CD4-positive, alpha-beta T cell treated with Interleukin-10 for 1 hour (primary cell): ENCODE measurements at places on chromosomes 3 and 15.

DNA sequence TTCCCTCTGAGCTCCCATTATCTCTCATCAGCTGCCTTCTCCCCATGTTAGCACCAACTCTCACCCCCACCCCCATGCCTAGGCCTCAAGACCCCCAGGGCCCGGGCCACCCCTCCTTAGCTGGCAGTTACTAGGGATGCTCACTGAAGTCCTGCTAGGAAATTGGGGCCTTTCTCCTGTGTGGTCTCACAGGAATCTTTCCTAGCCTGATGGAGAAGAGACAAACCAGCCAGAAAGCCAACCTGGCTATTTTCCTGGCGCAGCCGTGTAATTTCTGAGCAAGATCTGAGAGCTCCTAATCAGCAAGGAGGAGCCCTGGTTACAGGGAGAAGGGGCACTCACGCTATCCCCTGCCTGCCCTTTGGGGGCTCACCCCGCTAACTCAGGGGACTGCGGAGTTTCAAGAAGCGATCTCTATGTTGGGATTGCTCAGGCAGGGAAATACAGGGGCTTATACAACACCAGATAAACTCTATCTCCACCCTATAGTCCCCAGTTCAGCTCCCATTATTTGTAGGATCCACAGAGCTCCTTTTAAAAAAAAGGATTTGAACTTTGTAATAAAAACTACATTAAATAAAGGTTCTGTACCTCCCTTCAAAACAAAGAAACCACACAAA lies 25.2 kb downstream of the NR2F2 start:
- DNase-seq, result no peak

DNA sequence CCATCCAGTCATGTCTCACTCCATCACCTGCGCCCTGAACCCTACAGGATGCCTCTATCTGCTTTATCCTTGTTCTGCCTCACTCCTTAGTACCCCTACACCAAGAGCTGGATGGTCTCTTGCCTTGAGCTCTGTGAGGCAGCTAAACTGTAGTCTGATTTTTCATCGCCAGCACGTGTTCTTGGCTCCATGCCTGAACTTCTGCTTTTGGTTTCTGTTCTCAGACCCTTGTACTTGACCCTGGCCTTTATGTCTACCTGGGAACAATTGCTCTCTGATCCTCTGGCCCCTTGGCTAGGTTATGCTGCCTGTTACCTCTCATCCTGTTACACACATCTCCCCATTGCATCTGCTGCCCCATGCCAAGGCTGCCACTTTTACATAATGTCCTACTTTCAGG lies 318.0 kb upstream of the LMCD1 start:
- no peak for DNase-seq

GRCh38 chr3:188589771-188590170 lies 435.8 kb downstream of the LPP start:
- no peak for DNase-seq

DNA sequence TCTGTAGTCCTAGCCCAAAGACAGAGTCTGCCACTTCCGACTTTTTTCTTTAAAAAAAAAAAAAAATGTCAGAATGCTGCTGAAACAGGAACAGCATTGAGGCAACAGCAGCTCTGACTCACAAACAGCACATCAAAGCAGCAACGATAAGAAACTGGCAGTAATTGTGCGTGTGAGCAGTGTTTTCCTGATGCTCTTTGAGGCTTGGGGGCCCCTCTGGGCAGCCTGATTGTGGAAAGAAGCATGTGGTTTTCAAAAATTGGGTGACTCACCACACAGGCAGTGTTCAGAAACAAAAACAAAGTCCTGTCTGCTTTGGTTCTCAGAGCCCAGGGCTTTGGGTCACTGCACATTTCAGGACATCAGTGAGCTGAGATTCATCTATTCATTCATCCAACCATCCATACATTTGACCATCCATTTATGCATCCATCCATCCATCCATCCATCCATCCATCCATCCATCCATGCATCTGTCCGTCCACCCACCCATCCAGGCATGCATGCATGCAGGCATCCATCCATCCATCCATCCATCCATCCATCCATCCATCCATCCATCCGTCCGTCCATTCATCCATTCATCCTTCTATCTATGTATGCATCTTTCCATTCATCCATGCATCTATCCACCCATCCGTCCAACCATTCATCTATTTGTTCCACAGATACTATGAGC lies 308.4 kb downstream of the RPLP1 start:
- peak; percentile 84 for DNase-seq

DNA sequence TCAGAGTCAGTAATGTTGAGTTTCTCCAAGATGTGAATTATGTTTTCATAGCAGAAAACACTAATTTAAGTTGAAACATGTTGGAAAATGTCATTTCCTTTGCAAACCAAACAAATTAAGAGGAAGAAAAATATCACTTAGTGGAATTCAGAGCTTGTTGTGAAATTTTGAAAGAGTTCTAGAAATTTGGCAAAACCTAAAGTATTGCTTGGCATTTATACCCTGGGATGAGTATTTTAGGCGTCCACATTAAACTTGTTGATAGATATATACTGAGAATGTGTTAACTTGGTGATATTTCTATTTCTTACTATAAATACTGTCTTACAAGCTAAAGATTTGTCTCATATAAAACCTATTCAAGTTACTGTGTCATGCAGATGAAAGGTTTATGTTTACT lies 335.2 kb downstream of the NSUN3 start:
- no peak for DNase-seq

DNA sequence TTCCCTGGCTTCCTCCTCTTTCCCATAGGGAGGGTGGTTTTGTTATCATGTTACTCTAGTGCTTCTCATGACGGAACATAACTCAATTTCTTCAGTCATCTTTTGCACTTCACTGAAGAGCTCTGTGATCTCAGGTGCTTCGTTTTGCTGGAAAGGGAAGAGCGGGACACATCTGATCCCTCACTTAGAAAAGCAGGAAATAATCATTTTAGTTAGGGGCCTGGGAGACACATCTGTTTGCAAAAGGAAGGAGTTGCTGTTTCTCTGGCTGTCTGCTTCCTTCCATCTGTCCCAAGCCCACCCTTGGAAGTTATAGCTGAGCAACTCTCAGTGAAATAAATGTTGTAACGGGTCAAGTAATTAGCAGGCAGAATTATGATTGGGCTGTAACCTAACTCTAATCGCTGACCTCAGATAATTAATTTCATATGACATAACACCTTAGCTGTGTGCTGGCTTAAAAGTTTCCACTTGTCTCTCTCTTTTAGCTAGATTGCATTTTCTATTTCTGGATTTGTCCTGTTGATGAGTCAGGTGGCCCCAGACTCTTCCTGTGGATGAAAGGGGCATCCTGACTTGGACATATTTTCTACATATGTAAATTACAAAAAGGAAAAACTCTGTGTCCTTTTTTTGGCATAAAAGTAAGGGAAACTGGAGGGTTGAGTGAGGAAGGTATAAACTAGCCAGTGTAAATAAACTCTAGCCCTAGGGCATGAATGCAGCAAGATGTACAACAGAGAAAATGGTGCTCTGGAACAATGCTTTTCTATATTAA lies 11.0 kb upstream of the FILIP1L start:
- no peak for DNase-seq

DNA sequence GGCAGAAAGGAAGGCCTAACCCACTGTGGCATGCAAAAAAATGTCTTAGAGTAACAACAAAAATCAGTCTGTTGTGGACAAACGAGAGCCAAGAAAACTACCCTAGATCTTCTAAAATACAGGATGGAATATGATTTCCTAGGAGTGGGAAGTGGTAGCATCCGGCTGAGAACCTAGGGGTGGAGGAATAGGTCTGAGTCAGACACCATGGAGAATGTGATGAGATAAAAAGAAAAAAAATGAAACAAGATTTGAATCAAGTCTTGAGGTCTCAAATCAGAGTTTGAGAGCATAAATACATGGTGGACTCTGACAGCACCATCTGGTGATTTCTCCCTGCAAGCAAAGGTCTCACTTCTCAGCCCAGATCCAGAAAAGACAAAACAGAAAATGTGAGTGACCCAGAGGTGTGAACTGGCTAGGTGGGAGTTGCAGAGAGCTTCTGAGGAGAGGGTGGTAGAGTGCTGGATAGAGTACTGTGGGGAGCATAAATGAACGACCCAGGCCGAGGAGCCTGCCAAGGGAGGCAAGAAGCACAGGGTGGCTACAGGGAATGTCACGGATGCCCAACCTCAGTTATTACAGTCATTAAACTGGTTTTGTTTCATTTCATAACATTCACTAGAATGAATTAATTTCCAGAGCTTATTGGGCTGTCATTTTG lies 27.6 kb upstream of the VEPH1 start:
- no peak for DNase-seq

DNA sequence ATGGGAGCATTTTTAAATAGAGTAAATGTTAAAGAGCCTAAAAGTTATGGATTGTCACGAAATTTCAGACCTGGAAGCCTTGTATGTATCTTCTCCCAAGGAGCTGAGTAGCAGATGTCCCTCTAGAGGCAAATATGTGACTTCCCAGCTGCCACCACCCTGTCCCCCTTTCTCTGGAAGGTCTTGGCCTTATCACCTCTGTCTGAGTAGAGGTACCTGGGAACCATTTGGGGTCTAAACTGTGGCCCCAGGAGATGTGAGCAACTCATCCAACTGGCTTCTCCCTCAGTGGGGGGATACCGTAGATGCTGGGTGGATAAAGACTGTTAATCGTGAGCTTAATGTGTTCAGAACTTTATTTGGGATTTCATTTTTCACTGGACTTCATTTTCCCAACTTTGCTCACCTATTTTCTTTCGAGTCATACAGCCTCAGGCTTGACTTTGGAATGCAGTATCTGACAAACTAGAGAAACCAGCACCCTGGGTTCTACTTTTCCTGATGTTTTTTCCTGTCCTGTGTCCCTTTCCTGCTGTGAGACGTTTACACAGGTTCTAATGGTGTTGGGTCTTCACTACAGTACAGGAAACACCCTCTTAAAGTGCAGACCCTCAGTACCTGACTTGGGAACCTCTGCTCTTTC lies 53.3 kb upstream of the CCR4 start:
- no peak for DNase-seq

DNA sequence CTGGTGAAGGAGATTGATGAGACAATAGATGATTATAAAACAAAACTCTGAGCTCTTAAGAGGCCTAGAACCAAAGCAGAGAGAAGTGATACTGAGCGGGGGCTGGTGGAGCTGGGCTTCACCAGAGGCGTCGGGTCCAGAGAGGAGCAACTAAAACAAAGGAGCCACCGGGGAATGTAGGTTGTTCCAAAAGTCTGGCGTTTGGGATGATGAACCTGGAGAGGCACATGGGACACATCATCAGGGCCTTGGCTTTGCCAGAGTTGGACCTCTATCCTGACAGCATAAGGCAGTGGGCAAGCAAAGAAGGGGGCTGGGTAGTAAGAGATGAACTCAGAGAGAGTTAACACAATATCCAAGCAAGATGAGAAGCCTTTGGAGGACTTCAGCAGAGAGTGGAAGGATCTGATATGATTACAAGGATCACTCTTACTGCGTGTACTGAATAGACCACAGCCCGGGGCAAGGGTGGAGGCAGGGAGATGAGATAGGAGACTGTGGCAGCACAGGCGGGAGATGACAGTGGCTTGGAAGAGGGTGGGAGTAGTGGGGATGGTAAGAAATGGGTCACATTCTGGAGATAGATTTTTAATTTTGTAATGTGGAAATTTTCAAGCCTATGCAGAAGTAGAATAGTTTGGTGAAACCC lies 36.0 kb upstream of the RASA2 start:
- no peak for DNase-seq

- no peak for DNase-seq
Measured at GRCh38 chr3:108334701-108335100, 38.4 kb downstream of the HHLA2 start.

- no peak for DNase-seq
Measured at GRCh38 chr15:63054281-63054683, 11.7 kb downstream of the TPM1 start.

- DNase-seq, result no peak
Measured at GRCh38 chr3:152834776-152835600, at the start of gene P2RY1. Gene P2RY1, plus strand, starts transcription at chr3:152835131. Its CDS starts 652 bp downstream, at chr3:152835783.

- DNase-seq, result no peak
Measured at GRCh38 chr3:64454768-64455167, 229.5 kb upstream of the PRICKLE2 start.

DNA sequence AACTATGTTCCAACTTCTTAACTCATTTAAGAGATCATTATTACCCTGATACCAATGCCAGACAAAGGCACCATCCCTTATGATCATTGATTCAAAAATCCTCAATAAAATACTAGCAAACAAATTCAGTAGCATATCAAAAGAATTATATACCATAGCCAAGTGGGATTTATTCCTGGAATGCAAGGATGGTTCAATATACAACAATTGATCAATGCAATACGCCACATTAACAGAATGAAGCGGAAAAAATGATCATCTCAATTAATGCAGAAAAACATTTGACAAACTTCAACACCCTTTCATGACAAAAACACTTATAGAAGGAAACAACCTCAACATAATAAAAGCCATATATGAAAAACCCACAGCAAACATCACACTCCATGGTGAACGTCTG lies 4.7 kb upstream of the HTR3E start:
- DNase-seq, result no peak

GRCh38 chr15:63090887-63091286 lies 30.8 kb upstream of the LACTB start:
- DNase-seq, result no peak

GRCh38 chr15:56036546-56037067 lies 43.2 kb upstream of the NEDD4 start:
- DNase-seq, result no peak

DNA sequence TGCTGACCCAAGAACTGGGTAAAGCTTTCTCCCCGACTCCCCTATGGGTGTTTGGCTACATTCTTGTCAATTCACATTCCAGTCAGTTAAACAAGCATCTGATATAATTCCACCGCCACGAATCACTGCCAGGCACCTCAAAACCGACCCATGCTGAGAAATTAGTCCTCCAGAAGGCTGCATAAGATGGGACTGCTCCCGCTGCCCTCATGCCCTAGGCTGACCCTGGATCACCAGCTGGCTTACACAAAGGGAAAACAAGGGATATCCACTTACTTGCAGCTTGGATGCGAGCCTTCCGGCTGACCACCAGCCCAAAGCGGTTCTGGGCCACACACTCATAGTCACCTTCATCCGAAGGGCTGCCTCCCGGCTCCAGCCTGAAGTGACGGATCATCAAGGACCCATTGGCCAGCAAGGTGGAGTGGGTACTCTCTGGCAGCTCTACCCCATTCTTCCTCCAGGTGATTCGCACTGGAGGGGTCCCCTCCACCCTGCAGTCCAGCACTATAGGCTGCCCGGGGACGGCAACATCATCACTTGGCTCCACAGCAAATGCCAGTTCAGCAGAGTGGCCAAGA lies 2.9 kb downstream of the IGDCC3 start:
- DNase-seq, result no peak

DNA sequence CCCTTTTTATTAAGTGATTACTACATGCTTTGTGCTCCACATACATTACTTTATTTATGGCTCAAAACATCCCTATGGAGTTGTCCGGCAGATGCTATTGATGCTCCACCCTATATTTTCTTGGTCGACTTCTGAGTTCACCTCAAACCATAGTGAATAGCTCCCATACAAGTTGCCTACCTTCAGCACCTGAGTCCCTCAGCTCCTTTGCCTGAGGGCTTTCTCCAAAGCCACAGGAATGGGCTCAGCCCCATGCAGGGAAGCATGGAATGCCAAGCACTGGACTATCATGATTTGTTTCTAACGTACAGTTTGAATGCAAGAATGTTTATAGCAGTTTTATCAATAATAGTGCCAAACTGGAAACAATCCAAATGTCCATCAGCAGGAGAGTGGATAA lies 124.8 kb upstream of the TNIK start:
- no peak for DNase-seq
